NCI-H1048 (cell line): ENCODE measurements at places on chromosomes 3 and 15.

DNA sequence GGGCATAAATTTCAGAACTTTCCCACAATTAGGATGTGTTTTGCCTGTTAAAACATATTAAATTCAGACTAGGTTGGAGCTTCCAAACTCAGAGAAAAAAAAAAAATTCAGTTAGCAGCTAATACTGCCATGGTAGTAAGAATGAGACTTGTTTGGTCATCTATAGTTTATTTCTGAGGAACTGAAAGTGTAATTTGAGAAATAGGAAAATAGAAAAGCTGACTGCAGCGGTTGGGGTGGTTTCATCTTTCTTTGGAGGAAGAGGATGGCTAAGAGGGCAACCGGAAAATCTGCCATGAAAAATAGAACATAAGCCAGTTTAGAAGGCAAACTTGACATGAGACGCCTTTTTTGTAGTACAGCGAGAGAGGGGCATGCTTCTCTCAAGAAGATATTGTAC, 371.2 kb upstream of the ROBO2 start:
- no peak for DNase-seq

- DNase-seq, result peak; percentile 76
Observed at GRCh38 chr3:21390856-21391255, 360.2 kb downstream of the ZNF385D start.

DNA sequence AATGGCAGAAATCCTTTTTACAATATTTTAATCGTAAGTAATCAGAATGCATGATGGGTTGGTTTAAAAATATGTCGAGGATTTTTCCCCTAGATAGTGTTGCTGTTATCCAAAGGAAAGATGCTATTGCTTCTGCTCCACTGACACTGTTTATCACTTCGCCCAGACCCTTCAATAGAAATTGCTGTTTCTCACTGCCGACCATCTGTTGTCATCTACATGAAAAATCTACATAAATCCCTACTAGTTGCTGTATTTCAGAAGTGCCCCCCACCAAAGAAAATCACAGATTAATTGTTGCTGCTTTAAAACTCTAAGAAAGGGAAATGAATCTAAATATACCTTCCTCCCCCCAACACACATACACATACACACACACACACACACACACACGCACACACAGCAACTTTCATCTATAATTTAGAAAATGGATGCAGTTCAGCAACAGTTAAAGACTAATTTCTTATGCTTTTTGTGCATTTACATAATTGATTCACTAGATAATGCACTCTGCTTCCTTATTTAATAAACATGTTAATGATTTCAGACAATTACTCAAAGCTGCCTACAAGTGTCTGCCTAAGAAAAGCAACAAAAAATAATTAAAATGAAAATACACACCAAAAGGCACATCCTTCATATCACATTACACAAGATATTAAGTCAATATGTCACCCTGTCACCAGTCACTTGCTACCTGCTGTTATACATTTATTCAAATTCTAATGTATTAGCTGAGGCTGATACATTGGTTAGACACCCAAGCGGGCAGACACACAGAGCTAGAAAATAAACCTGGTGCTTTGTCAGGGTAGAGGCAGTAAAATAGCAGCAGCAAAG, 82.8 kb downstream of the RORA start:
- DNase-seq, result no peak

GRCh38 chr3:27573780-27574437, 89.7 kb upstream of the SLC4A7 start:
- no peak for DNase-seq

DNA sequence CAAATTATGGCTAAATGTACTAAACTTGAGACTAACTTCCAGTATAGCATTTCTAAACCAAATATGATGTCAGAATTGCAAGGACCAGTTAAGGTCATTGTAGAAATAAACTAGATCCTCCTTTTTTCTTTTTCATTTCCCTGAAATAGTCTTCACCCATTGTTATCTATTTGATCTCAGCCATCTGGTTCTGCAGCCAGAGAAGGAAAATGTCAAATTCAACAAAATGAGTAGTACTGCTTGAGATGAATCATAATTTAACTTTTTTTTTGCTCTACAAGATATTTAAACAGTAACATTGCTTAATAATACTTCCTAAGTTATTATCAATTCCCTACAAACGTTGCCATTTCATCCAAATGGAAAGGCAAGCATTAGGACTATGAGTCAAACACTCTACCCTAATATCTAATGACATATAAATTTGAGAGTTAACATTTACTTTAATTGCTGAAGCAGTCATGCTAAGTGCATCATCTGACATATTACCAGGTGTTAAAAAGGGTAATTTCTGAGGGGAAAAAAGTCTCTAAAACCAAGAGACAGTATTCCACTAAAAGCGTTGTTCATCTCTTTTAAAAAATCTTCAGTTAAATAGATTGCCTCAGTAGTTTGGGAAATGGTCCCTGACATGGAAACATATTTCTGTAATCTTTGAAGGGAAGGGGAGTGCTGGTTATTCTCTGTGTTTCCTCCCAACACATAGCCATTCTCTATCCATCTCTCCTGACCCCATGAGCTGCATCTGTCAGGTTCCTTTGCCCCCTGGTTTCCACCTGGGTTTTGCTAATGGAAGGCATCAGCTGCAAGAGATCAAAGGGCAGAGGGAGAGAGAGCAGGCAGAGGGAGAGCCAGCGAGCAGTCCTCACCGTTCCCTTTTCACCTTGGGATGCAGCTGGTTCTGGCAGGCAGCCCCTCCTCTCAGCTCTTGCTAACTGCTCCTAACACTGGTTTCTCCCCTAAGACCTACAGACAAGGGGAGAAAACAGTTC, 138.5 kb downstream of the ARPP21 start:
- no peak for DNase-seq

GRCh38 chr15:99657996-99658395, 75.2 kb downstream of the LYSMD4 start:
- DNase-seq, result no peak

DNA sequence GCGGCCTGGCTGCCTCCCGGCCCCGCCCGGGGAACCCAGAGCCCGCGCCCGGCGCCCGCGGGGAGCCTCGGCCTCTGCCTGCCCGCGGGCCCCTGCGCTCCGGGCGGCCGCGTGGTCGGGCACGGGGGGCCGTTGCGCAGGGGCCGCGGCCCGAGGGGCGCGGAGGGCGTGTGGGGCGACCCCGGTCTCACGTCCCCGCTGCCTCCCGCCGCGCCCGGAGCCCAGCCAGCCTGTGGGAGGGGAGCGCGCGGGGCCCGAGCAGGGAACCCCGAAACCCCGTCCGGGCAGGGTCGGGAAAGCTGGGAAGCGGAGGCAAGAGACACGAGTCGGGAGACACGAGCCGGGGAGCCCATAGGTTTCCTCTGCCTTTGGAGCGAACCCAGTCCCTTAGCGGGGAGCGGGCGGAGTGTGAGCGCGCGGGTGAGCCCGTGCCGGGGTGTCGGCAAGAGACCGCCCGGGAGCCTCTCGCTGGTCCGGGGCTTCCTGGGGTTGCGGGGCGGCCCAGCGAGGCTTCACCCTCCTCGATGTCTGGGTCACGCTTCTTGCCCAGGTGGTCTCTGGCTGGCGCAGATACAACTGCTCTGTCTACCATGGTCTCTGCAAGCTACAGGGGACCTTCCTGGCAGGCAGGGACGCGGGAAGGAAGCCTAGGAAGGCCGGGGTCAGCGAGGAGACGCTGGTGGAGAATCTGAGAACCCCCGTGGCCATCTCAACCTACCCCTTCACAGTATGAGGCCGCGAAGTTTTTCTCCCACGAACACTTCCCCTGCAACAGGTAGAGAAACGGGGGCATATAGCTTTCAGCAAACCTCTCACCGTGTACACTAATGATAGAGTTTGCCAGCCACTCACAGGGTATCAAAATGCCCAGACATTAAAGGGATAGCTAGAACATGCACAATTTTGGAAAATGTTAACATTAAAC, 586 bp downstream of the LRRK1 start:
- DNase-seq, result no peak

- DNase-seq, result no peak
Observed at GRCh38 chr3:55489798-55490132, 2.7 kb upstream of the WNT5A start.

GRCh38 chr3:23956701-23957100, 11.6 kb downstream of the NR1D2 start:
- DNase-seq, result no peak

- DNase-seq, result no peak
Observed at GRCh38 chr15:51104512-51104911, 9.8 kb upstream of the TNFAIP8L3 start.

DNA sequence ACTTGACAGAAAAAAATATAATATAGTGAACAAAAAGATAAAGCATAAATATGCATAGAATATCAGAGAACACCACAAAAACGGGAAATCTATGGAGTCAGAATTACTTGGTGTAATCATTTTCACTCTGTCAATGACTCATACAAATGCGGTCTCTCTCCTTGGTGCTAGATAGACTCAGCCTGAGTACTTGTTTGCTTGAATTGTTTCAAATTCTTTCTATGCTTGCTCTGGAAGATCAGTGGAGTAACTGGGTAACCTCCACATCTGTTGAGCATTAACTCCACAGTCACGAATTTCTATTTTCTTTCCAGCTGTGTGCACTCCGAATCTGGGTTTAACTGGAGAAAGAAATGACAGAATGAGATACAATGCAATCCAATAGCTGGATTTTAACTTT, 760.4 kb downstream of the ZPLD1 start:
- DNase-seq, result no peak

DNA sequence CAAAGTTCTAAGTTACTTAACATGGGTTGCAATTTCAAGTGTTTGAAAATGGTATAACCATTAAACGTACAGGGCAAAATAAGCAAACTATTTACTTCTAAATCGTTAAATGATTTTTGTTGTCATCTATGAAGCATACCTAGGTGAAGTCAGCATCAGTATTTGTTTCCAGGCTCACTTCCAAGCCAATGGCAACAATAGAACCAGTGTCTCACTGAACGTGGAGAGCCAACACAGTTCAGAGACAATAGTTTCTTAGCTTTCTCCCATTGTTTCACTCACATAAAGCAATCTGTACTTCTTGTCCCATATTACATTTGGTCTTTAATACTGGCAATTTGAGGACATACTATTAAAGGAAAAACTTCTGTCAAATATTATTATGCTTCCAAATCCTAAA, 397.2 kb downstream of the MECOM start:
- no peak for DNase-seq

DNA sequence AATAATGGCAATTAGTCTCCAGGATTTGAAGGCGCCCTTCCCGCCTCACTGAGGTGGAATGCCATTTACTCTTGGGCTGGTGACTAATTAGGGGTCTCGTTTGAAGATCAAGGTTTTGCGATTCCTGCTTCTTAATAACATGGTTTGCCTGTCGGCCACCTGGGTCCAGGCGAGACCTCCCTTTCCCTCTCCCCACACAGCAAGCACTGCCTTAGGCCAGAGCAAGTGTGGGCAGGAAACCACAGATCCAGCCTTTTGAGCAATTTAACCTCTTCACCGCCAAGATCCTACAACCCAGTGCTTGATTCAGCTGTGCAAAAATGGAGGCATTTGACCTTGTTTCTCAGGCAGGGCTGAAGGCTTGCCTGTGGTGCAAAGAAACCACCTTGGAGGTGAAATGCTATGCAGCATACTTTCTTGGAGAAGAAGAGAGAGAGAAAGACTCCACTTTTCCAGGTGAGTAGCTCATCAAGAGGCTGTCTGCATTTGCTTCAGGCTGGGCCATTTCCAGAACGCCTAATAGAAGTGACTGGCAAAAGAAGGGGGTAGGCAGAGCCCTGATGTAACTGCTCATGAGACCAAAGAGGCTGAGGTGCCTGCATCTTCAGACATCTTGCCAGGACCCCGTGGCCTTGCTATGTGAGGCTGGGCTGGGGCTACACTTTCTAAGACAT, 34.1 kb upstream of the WNT5A start:
- DNase-seq, result no peak

GRCh38 chr3:24522146-24522579, 27.5 kb upstream of the THRB start:
- no peak for DNase-seq

DNA sequence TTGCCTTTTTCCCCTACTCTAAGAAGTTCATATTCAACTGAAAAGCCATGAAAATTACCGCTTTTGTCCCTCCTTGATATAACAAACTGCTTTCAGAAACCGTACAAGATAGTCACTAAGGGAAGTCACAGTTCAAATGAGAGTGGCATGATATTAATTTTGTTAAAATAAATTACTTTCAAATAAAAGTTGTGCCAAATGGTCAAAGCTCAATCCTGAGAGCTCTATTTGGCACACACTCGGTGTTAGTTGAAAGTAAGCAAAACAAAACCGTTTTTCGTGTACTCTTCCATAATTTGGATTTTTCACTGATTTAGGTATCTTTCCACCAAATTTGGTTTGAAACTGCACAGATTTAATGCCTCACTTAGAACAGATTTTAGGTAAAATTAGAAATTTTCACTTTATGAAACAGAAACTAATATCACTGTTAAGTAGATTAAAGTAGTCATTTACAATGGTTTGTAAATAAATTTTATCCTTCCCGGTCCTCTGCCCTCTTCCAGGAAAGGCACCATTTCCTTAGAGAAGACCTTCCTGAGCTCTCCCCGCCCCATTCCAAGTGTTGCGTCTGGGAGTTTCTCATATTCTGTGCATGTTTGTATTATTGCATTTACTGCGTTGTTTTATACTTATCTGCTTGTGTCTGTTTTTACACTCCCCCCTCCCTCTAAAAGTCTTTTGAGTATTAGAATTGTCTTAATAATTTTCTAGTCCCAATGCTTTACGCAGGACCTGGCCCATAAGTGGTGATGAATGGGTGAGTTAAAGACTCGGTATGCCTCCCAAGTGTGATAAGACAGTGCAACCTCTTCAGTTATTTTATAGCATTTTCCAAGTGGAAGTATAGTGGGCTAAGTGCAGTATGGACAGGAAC, 853 bp downstream of the TCAIM start:
- DNase-seq, result no peak

GRCh38 chr3:160127308-160127707, 97.9 kb upstream of the C3orf80 start:
- DNase-seq, result no peak

- no peak for DNase-seq
Observed at GRCh38 chr15:46892621-46893160, 824.6 kb upstream of the SEMA6D start.

- no peak for DNase-seq
Observed at GRCh38 chr3:9068051-9068450, 104.8 kb upstream of the RAD18 start.

- no peak for DNase-seq
Observed at GRCh38 chr3:12155264-12155663, 3.4 kb downstream of the TIMP4 start.

DNA sequence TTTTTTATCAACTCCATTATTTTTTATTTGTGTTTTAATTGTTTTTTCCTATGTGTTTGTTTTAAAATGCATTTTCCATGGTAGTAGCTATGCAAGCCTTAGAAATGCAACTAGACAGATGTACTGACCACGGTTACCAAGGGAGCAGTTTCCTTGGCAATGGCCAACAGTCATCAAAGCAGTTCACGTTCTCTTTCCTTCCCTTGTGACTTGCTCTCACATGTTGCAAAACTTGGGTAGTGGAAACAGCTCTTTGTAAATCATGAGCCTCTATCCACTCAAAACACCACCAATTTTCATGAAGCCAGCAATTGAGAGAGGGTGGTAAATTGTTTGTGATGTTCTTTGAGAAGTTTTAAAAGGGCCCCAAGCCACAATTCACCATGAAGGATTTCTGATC, 499.4 kb upstream of the MDFIC2 start:
- no peak for DNase-seq
